NCI-H2171 (cell line): ENCODE measurements at places on chromosomes 6 and 20.
A peak's percentile ranks its signal among the peaks of the same experiment; 100 is the strongest.

DNA sequence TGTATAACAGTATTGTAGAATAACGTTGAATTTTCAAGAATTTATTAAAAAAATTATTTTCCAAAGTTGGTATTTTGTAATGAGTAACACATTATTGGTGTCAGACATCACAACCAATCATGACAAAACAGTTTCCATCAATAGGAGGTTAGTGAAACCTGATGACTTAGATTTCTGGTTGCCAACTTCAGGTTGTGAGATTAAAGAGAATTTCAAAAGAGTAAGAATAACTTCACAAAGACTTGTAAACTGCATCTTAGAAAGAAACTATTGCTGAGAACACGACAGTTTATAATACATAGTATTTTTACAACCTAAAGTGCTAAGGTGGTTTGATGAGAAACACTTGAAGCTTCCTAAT is 159.2 kb upstream of the ARG1 start:
- DNase-seq, result no peak

DNA sequence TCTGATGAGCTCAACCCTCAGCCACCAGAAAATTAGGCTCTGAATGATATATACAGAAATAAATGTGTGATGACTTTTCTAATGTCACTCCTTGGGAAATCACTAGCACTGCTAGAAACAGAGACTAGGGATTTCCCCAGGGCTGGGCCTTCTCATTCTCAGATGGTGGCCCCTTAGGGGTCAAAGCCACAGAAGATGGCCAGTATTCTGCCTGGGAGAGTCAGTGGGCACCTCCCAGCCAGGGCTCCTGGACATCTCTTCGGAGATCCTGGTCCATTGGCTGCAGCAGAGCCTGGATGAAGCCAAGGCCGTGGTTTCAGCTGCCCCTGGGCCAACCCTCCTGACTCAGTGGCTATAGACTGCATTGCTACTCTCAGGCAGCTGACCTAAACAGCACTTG is 276.9 kb upstream of the SUPT3H start:
- no peak for DNase-seq

DNA sequence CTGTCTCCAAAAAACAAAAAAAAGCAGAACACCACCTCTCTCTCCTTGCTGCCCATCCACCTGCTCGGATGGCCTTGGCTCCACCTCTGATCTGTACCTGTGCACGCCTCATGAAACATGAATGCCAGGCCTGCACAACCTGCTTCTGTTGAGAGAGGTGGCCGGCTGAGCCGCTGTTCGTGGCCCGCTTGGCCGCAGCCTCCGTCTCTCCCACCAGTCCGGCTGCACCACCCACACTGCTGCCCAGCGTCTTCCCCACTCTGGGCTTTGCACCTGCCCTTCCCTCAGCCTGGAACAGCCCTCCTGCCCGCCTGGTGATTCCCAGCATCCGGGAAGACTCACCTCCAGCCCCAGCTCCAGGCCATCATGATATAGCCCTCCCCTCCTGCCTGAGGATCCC is 12.2 kb upstream of the ZBTB46 start:
- DNase-seq, result no peak

DNA sequence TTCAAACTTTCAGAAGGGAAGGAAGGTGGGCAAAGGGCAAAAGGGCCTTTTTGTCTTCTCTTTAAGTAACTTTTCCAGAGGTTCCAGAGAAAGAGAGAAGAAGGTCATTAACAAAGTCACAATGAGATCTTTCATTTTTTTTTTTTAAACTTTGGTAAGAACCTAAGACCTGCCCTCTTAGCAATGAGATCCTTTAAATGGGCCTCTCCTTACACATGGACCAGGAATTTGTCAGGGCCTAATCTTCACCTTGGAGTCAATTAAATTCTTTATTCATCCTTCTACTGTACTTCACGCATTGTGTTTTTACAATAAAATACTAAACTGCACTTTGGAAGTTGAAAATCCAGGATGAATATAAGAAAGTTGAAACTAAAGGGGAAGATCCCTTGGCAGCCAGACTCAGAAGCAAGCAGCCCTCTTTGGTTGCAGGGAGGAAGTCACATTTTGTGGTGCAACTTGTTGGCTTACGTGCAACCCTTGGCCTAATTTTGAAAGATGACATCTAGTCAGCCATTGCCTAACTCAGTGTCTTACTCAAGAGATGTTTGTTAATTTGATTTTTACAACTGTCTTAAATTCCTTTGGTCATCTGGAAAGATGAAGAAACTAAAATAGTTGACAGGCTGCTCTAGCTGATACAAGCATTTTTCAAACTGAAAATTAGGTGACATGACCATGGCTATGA is 11.9 kb upstream of the TMEM170B start:
- no peak for DNase-seq

DNA sequence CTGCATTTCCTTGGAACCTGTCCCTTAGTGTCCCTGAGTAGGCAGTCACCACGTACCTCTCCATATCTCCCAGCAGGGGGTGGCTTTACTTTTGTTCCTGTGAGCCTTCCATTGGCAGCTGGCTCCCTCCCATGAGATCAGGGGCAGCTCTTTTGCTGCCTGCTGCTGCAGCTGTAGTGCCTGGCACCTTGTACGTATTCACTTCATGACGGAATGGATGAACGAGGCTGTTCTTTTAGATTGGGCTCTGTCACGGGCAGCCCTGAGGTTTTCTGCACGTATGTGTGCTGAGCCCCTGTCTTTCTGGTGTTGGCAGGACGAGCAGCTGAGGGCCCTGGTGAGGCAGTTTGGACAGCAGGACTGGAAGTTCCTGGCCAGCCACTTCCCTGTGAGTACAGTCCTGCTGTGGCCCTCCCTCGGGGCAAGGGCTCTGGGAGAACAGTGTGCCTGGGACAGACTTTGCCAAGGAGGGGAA is 14.6 kb downstream of the MYBL2 start:
- DNase-seq, result peak; percentile 90

- DNase-seq, result no peak
These were observed 296.8 kb downstream of the UTRN start for GRCh38 chr6:144581812-144582537.

DNA sequence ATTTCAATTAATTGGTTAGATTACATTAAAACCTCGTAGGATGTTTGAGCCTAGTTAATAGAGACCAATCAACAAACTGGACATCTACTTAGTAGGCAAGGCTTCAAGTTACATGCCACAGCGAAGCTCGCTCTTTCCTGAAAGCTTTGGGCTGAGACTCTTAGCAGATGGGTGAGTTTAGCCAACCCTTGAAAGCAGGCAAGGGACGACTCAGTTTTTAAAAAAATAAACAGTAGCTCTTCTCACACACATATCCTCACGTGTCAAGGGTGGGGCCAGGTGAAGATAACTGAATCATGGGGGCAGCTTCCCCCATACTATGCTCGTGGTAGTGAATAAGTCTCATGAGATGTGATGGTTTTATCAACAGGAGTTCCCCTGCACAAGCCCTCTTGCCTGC is 775 bp downstream of the MTFR2 start:
- no peak for DNase-seq

- DNase-seq, result no peak
These were observed 675.7 kb upstream of the AGPAT4 start for GRCh38 chr6:161949531-161949930.

DNA sequence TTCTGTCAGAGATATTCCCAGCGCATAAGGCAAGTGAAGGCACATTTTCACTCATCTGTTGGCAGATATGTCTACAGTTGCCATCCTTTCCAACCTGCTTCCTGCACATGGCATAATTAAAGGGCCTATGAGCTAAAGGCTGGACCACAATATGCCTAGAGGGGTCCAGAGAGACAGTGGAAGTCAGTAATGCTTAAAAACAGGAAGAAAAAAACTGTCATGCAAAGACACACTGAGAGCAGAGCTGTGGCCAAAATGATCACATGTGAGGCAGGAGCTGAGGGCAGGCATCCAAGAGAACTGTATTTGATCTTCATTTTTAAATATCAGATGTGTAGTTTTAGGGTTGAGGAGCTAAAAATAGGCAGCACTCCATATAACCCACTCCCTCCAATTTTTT is 125.0 kb upstream of the BACH2 start:
- no peak for DNase-seq

- DNase-seq, result no peak
These were observed 280.4 kb downstream of the PTPRK start for GRCh38 chr6:128240024-128240428.

DNA sequence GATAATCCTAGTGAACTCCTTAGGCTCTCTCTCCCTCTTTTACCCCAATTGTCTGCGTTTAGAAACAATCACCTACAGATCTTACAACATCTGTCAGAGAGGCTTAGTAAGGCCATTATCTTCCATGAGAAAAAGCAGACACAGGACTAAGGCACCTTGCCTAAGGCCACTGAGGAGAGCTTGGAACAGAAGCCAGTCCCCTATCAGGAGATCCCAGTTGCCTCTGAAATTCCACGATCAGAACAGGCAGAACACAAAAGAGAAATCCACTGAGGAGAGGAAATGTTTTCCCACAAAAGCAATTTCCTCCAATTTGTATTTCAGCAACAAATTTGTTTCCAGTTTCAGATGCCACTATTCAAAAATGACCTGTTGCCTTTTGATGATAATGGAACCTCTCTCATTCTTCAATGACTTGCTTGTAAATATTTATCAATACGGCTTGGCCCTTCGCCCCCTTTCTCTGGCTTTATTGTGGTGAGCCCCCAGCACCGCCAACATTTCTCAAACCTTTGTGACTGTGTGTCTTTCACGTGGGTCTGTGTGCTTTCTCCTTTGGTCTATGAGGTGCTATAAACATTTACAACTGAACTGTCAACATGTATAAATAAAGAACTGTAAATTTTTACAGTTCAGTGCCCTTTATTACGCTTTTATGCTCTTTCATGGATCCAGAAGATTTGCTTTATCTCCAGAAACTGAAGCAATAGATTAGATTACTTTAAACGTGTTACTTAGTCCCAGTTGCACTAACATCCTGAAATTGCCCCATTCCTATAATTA is 187.8 kb upstream of the PHACTR1 start:
- no peak for DNase-seq

- no peak for DNase-seq
These were observed 54.1 kb downstream of the RREB1 start for GRCh38 chr6:7161845-7162244.

- DNase-seq, result no peak
These were observed 42.1 kb upstream of the STX16 start for GRCh38 chr20:58609026-58609425.

GRCh38 chr20:41617059-41617901 is 897 bp downstream of the CHD6 start:
- DNase-seq, result peak; percentile 26

GRCh38 chr6:158251565-158251964 is 60.7 kb upstream of the TULP4 start:
- no peak for DNase-seq

DNA sequence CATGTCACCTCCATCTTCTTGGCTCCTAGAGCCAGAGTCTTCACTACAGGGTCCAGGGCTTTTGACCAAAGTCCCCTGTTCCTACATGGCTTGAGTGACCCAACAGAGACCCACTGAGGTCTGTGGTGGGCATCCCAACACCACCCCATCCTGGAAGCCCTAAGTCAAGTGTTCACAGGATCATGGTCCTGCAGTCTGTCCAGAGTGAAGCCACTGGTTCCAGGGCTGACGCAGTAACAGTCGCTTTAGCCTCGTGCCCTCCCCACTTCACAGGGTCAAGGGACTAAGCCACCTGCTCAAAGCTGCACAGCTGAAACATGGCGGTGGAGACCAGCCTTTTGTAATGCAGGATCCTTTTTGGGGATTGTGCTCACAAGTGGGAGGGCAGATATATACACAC is 133.9 kb downstream of the JPH2 start:
- DNase-seq, result no peak

- no peak for DNase-seq
These were observed 2.5 kb upstream of the SPATS1 start for GRCh38 chr6:44339763-44340625.
